ENCODE measurements at places on chromosomes 6 and 20. TPM values are rescaled to one million over a fixed set of nuclear protein-coding genes. Genes with fewer than 3 reads are reported as not detected.

Gene RANBP9
- 46.8 TPM for total RNA-seq

Gene PRSS16
- total RNA-seq = not detected

DNA sequence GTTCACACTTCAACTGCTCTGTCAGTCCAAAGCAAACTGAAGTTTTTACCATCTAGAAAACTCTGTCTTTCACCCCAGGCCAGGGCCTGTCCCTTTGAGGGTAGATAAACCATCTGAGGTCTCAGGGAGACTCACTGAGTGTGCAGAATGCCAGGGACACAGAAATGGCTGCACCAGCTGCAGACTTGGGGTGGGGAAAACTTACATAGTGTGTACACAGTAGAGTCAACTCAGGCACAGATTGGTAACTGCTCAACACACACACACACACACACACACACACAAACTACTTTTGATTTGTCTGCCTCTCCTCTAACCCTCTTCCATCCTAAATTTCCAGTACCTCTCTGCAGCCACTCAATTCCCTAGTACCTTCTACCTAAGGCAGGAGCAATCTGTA, 374.9 kb upstream of the JAG1 start:
- no peak for DNase-seq

Gene SMLR1
- total RNA-seq = not detected

Gene FAXC
- total RNA-seq = 36.3 TPM

DNA sequence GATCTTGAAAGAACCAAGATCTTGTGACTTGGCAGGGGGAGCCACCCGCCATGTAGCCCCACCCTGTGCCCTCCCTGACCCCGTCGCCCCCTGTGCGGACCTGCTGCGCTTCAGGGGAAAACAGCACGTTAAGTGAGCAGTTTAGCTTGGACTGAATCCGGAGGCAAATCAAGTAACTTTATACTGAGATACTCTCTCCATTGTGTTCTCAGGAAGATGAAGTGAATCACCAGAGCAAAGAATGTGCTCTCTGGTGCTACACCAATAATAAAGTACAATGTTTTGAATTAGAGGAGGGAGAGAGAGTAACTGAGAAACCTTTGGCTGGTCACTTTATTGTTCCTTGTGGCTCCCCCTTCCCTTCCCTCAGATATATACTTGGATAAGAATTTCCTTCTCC, 83.4 kb downstream of the TXNDC5 start:
- no peak for DNase-seq

- no peak for DNase-seq
These were observed 110.4 kb downstream of the RIN2 start for GRCh38 chr20:19868441-19868840.

DNA sequence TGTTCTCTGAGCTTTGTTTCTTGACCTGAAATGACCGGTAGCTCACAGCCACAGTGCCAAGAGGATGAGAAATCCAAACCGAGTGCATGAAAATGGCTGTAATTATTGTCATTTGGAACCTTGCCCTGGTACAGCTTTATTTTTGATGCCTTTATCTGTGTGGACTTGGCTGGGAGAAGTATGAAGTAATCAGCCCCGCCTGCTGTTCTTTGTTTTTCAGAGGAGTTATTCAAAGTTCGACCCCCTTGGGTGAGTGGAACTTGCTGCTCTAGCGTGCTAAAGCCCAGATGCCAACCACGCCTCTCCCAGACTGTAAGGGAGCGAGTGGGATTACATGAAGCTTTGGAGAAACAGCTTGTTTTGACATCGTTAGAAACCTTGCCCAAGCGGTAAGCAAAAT, 48.3 kb downstream of the ECT2L start:
- peak; percentile 27 for DNase-seq

Gene SLC17A2
- not detected for total RNA-seq

- DNase-seq = no peak
These were observed 126.1 kb downstream of the PXDC1 start for GRCh38 chr6:3625149-3625979.

Gene KCNK15
- total RNA-seq = 0.27 TPM

Gene DDRGK1
- 25.1 TPM for total RNA-seq

GRCh38 chr6:157660414-157660813, 162.6 kb upstream of the SNX9 start:
- no peak for DNase-seq

GRCh38 chr6:56292505-56293181, 45.3 kb upstream of the COL21A1 start:
- peak; percentile 33 for DNase-seq
